Hypothalamus (tissue), 51 donors: ENCODE measurements at places on chromosomes 4 and X.

DNA sequence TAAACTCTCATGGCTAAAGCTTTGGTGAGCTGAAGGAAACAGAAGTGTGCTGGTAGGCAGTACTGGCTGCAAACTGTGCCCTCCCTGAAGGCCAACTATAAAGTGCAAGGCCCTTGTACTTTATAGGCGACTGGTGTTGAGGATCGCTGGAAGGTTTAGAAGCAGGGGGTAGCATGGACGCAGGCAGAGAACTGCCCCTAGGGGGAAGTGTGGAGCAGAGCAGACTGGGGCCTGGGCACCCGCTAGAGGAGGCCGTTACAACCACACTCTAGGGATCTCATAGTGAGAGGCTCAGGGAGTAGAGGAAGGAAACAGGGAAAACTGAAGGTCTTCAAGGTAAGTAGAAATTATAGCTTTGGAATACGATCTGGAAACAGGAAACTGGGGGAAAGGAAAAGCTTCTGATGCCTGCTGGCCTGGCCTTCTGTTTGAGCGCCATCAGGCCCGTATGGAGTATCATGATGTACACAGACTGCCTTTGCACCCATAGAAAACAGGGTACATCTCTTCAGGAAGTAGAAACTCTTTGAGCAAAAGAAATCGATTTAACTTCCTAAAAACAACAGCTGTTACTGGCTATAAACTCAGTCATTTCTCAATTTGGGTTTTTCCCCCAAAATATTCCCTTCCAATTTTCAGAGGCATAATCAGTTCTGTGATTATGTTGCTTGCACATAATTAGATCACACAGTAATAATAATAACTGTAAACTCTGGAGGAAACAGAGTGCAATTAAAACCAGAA lies 23.9 kb upstream of the TMSB4X start:
- DNase-seq: no peak

DNA sequence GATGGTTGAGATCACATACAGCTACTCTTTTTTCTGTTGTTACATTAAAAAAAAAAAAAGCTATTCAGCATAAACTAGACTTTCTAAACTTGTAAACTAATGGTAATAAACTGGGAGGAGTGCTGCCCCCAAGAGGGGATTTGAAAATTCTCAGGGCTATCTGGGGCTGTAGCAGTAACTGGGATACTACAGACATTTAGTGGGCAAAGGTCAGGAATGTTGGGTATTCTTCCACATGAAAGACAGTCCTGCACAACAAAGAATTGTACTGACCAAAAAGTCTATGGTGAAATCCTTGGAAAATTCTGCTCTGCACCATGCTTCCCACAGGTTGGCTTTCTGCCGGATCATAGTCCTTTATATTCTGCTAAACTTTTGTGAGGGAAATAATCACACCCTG lies 232.6 kb upstream of the BOD1L1 start:
- DNase-seq: no peak

GRCh38 chr4:105305019-105305836 lies 158.6 kb downstream of the TET2 start:
- no peak for DNase-seq

DNA sequence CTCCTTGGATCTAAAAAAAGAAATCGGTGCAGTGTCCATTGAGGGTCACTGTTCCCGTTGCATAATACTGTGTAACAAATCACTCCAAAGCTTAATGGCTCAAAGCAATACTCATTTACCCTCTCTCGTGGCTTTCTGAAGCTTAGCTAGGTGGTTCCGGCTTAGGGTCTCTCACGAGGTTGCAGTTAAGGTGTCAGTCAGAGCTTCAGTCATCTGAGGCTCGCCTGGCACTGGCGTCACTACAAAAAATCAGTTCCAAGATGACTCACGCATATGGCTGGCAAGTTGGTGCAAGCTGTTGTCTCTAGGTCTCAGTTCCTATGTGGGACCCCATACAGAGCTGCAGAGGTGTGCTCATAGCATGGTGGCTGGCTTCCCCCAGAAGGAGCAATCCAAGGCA lies 91.0 kb downstream of the BEND2 start:
- no peak for DNase-seq

GRCh38 chrX:16718824-16719333 lies 533 bp upstream of the SYAP1 start:
- DNase-seq: no peak

DNA sequence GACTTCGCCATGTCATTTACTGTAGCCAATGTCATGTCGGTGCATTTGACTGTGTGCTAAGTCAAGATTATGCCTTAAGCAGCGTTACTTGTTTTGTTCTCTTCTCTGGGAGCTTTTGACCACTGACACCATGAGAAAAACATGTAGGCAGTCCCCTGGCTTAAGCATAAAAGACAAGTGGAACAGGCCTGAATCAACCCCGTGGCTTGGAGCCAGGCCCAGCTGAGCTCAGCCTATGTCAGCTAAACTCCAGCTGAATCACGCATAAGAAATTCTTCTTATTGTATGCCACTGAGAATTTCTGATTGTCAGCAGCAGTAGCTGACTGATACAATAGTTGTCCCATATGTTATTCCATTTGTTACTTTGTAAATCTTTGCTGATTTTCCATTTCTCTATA lies 261.9 kb downstream of the CBLL2 start:
- DNase-seq: no peak
